ENCODE measurements at places on chromosomes 1 and 21.

DNA sequence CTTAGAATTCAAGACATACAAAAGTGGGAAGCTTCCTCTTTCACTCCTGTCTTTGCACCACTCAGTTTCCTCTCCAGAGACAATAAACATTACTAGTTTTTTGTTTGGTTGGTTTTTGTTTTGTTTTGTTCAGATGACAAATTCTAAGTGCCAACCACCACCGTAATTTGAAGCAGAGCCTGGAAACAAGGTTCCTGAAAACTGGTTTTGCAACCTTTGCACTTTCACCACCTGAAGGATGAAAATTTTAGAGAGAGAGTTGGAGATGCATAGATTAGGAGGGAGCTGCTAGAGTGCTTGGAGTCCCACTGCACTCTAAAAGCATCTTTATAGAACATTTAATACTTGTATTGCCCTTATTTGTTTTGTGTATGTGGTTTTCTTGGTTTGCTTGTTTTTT is 20.2 kb upstream of the MGST3 start:
- DNase-seq = no peak

DNA sequence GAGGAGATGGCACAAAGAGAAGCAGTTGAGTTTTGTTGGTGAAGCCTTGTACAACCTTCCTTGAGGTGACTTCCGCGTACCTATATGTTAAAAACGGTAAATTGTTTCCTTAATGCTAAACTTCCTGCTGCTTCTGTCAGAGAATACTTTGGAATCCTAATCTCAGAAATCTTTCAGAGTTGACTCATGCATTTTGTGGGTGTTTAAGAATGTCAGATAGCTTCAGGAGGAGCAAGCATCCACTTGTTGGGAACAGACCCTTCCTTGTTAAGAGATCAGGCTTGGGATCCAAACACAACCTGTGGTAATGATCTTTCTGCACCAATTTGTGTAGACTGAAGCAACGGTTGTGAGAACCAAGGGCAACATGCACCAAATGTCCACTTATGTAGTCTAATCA is 29.5 kb downstream of the AK4 start:
- DNase-seq = no peak

- DNase-seq = no peak
These were observed 126.8 kb upstream of the ZNF644 start for GRCh38 chr1:91148641-91149069.

GRCh38 chr1:86912281-86912900 is 1.5 kb downstream of the SELENOF start:
- no peak for DNase-seq

DNA sequence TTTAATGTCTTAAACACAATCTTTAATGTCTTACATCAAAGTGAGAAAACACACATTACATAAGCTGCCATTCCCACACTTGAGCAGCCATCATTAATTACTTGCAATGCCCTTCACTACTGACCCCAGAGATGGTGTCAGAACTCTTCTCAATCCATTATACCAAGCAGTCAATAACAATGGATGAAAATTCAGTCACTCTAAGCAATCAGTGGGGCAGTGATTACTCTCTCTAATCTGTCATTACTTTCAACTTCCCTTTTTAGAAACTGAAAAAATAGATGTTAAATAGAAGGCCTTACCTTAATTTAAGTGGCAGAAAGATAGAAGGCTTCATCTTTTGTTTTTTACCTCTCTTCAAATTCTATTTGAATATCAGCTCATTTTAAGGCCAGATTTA is 9.7 kb upstream of the FRRS1 start:
- DNase-seq = no peak

DNA sequence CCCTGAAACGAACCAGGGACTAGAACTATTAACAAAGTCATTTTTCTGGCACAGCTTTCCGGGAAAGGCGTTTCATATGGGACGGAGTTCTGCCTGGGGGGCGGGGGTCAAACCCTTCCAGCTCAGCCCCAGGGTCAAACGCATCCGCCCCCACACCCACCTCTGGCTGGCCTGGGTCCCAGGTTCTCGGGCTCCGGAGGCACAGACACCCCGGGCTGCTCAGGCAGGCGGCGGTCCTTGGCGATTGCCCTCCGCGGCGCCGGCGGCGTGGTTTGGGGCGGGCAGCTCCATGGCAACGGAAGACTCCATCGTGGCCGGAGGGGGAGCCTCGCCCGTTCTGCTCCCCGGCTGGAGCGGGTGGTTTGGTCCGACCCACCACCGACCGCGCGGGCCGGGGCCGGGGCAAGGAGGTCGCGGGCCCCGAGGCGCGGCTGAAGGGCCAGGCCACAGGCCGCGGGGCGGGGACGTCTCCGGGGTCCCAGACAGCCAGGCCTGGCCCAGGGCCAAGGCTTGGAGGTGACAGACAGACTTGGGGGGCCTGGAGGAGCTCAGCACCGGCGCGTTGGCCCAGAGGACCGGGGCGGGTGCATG is at the start of gene CFAP74:
Gene CFAP74 (minus strand): TSS at position 246 of the 591 bp plus-strand sequence. CDS start 12,830 bp downstream, outside the sequence.
- no peak for DNase-seq

DNA sequence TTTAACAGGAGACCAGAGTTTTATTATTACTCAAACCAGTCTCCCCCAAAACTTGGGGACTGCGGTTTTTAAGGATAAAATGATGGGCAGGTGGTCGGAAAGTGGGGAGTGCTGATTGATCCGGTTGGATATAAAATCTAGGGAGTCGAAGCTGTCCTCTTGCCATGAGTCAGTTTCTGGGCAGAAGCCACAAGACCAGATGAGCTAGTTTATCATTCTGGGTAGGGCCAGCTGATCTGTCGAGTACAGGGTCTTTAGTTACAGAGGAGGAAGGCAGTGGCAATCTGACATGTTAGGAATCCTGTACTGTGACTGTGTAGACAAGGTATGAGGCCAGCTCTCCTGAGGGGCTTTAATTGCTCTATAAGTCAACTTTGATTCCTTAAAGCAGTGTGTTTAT is 22.9 kb upstream of the FOXE3 start:
- DNase-seq = no peak

DNA sequence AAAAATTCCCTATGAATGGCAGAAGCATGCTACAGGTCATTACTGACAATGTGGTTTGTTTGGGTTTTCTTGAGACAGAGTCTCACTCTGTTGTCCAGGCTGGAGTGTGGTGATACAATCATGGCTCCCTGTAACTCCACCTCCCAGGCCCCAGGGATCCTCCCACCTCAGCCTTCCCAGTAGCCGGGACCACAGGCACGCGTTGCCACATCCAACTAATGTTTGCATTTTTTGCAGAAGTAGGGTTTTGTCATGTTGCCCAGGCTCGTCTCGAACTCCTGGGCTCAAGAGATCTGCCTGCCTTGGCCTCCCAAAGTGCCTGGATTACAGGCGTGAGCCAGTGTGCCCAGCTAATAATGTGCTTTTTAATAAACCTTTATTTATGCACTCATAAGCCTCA is 259.1 kb downstream of the NFIA start:
- no peak for DNase-seq

DNA sequence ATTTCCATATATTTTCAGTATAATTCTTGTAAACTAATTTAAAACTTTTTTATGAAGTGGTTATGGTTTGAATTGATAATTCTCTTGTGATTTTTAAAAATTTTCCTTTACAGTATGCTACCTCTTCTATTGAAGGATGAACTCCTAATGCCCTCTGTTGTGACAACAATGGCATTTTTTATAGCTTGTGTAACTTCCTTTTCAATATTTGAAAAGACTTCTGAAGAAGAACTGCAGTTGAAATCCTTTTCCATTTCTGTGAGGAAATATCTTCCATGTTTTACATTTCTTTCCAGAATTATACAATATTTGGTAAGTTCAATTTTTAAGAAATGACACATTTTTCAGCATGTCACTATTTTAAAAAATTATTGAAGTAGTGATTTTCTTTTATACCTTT is 61.4 kb downstream of the ALG6 start:
- no peak for DNase-seq
